ENCODE measurements at places on chromosomes 7 and 10.

GRCh38 chr10:62632071-62632809 lies 172.3 kb upstream of the ADO start:
- DNase-seq: no peak

DNA sequence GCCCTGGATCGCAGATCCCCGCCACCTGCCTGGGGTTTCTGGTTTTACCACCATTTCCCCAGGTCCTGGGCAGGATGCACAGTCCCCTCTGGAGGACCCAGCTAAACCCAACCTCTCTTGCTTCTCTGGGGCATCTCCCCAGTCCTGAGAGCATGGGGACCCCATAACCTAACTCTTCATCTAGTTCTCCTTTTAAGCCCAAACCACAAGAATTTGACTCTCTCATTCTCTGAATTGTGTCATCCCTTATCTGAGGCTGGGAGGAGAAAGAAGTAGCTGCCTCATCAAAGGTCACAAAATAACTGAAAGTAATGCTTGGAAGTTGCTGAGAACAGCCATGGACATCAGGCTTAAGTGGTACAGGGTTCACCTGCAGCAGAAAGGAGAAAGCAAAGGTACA lies 159.9 kb downstream of the FGFR2 start:
- DNase-seq: no peak

- DNase-seq: no peak
Measured at GRCh38 chr7:101862280-101863220, 45.1 kb downstream of the CUX1 start.

GRCh38 chr10:94043431-94043990 lies 49.8 kb downstream of the PLCE1 start:
- no peak for DNase-seq

DNA sequence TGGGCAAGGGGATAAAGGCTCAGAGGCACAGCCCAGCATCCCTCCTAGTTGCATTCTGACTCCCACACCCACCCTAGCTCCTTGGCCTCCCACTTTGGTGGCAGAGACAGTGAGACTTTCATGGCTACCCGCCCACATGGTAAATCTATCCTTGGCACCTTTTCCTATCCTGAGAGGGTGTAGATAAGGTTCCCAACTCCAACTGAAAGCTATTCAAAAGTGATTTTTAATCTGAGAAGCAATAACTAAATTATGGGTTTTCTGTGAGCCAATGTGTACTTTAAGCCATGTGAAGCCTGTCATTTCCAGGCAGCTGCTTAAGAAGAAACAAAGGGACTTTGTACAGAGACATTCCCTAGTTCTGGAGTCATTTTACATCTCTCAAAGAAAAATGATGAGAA lies 9.1 kb downstream of the LAMB1 start:
- no peak for DNase-seq

DNA sequence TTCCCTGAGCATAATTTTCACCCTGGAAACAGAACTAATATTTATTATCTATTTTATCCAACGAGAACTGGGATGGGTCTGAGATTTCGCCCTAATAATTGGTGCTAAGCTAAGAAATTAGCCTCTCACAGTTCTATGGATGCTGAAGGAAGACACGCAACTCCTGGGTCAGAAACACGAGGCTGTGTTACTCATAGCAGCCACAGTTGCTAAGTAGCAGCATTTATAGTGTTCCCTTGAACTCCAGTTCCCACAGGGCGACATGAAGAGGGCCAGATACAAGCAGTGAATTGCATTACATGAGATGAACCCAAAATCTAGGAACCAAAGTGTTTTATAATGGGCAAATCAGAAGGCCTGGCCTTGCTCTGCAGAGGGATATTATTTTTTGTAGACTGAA lies 109.8 kb upstream of the AGR3 start:
- DNase-seq: no peak

GRCh38 chr7:121574109-121574508 lies 178.0 kb upstream of the FAM3C start:
- no peak for DNase-seq

Measured in stimulated activated naive CD4-positive, alpha-beta T cell (primary cell).